ENCODE measurements at places on chromosomes 5 and 9.
A peak's percentile ranks its signal among the peaks of the same experiment; 100 is the strongest.

DNA sequence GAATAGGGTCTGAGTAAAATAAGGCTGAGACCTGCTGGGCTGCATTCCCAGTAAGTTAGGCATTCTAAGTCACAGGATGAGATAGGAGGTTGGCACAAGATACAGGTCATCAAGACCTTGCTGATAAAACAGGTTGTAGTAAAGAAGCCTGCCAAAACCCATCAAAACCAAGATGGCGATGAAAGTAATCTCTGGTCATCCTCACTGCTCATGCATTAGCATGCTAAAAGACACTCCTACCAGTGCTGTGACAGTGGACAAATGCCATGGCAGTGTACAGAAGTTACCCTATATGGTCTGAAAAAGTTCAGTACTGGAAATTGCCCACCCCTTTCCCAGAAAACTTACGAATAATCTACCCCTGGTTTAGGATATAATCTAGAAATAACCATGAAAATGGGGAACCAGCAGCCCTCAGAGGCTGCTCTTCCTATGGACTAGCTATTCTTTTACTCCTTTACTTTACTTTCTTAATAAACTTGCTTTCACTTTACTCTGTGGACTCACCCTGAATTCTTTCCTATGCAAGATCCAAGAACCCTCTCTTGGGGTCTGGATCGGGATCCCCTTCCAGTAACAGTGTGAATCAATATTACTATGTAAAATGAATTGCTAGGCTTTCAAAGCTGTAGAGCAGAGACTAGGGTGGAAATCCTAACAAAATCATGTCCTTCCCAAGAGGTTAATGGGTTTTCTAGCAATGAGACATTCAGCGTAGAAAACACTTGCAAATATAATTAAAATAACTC is 257.8 kb downstream of the KIAA0825 start:
- peak; percentile 12 for DNase-seq

DNA sequence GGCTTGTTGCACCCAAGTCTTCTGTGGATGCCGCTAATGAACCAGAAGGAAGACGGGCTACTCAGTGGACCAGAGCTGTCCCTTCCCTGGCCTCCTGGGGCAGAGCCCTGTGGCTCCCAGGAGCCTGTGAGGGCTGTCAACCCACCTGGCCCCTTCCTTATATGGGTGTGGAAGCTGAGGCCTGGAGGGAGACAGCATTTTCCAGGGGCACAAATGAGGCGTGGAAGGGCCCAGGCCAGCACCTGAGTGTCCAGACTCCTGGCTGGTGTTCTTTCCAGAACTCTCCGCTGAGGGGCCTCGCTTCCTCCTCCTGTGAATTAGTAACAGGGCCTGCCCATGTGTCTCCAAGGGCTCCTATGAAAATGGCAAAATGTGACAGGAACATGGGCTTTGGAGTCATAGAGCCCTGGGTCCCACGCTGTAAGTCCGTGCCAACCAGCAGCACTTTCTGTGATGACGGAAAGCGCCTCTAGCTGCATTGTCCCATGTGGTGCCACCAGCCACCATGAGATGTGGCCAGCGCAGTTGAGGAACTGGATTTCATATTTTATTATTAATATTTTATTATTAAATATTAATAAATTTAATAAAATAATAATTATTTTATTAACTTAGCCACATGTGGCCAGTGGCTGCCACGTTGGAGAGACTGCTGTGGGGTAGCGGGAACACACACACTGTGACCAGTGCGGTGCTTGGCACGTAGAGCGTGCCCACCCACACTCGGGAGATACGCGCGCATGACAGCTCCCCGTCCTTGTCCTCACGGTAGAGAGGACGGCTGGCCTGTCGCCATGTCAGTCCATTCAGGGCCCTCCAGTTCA is 18.3 kb downstream of the LAMC3 start:
- DNase-seq: no peak

- DNase-seq: no peak
Observed at GRCh38 chr9:131574730-131575640, 29.7 kb downstream of the PRRT1B start.

GRCh38 chr5:1764606-1764960 is 35.1 kb downstream of the MRPL36 start:
- no peak for DNase-seq

DNA sequence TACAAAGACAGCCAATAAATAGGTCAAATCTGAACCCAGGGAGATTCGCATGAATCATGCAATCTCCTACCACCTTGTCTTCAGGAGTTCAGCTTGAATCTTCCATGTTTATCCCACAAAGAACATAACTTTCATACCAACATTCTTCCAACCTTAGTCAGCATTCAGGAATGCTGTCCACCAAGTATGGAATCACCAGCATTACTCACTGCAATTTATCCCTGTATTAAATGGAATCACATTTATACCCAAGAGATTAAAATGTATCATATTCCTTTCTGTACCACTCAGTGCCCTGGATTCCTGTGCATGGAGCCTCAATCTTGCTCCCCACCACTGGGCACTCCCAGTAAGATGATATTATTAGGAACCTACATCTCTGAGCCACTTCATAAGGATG is 162.6 kb downstream of the GLIS3 start:
- no peak for DNase-seq

GRCh38 chr9:72428329-72428728 is 63.3 kb upstream of the ZFAND5 start:
- DNase-seq: peak; percentile 84

DNA sequence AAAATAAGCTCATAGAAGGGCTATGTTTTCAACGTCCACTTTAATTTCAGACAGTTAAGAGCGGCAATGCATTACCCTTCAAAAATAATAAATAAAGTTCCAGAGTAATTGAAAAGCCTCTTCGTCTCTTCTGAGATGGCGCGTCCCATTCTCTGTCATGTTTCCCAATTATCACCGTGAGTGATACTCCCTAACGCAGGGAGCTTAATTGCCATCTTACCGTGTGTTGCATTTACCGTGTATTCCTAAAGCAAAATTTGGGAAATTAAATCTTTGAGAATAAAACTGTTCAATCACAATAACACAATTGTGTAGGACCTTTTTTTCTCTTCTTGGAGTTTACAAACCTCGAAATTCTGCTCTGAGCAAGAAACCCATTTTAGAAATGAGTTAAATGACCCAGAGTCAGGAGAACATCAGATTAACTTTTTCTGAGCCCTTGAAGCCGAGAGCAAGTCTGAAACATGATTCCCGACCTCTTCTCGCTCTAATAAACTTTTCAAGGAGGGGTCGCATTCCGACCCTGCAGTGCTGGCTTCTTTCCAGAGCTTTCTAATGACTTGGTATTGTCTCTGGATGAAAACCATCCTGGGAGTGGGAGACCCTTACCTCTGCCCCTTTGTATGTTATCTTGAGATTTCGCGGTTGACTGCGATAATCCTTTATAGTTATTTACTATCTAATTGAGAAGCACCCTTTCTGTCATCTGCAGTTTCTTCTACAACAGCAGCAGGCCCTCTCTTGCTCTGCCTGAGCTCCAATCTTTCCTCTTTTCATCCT is 251.5 kb downstream of the FSTL4 start:
- no peak for DNase-seq

DNA sequence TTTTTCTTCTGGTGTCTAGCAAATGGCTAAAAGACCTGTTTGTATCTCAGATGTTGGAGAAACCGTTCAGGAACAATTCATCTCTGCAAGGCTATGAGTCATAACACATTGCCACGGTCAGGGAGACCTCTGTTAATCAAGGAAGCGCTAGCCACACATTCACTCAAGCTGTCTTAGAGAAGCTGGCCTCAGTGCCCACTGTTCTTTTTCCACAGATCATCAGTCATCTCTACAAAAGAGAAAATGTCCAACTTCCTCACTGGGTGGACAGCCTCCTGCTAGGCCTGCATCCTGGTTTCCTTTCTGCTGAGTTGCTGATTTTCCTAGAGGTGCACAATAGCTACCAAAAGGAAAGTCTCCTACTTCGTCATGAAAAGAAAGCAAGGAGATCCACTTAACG is 360.5 kb downstream of the BNC2 start:
- peak; percentile 31 for DNase-seq

GRCh38 chr5:87844449-87844848 is 424.2 kb downstream of the TMEM161B start:
- no peak for DNase-seq

- DNase-seq: no peak
Observed at GRCh38 chr5:111954516-111955395, 197.8 kb upstream of the NREP start.

- no peak for DNase-seq
Observed at GRCh38 chr5:129500101-129500500, 40.0 kb downstream of the ADAMTS19 start.

GRCh38 chr9:96027251-96028131 is 152.0 kb downstream of the ERCC6L2 start:
- peak; percentile 63 for DNase-seq

DNA sequence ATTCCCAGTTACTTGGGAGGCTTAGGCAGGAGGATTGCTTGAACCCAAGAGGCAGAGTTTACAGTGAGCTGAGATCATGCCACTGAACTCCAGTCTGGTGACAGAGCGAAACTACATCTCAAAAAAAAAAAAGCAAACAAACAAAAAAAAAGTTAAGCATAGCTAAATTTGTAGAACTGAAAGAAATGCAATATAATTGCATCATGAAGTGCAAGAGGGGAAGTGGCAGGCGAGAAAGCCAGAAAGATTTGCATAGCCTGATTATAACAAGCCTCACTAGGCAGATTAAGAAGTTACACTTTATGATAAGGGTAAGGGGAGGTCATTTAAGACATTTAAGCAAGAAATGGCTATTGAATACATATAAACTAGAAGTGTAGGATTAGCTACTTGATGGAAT is 187.1 kb downstream of the EDIL3 start:
- DNase-seq: no peak

GRCh38 chr9:137213160-137214060 is 7.9 kb downstream of the NDOR1 start:
- DNase-seq: no peak

DNA sequence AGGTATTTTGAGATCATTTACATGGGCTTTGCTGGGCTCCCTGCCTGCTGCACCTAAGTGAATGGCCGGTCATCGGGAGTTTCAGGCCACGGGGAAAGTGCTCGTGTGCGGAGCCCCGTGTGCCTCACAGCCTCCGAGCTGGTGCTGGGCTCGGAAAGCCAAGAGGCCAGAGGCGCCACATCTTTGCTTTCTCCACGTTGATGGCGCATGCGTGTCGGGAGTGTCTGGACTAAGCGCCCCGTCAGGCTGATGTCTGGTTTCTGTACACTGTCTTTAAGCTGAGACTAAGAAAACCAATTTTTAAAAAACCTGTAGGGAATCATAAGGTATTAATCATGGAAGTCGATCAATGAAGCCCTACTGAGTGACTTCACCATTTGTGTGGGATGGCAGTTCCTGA is 69.1 kb downstream of the OTULIN start:
- no peak for DNase-seq

GRCh38 chr5:179732918-179733771 is 523 bp downstream of the MAML1 start:
- peak; percentile 14 for DNase-seq

DNA sequence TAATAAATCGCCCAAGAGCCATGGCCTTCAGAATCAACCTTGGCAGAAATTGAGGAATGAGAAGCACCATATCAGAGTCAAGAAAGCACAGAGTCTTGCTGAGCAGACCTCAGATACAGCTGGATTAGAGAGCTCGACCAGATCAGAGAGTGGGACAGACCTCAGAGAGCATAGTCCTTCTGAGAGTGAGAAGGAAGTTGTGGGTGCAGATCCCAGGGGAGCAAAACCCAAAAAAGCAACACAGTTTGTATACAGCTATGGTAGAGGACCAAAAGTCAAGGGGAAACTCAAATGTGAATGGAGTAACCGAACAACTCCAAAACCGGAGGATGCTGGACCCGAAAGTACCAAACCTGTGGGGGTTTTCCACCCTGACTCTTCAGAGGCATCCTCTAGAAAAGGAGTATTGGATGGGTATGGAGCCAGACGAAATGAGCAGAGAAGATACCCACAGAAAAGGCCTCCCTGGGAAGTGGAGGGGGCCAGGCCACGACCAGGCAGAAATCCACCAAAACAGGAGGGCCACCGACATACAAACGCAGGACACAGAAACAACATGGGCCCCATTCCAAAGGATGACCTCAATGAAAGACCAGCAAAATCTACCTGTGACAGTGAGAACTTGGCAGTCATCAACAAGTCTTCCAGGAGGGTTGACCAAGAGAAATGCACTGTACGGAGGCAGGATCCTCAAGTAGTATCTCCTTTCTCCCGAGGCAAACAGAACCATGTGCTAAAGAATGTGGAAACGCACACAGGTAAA is 4.5 kb downstream of the NFX1 start:
- no peak for DNase-seq

DNA sequence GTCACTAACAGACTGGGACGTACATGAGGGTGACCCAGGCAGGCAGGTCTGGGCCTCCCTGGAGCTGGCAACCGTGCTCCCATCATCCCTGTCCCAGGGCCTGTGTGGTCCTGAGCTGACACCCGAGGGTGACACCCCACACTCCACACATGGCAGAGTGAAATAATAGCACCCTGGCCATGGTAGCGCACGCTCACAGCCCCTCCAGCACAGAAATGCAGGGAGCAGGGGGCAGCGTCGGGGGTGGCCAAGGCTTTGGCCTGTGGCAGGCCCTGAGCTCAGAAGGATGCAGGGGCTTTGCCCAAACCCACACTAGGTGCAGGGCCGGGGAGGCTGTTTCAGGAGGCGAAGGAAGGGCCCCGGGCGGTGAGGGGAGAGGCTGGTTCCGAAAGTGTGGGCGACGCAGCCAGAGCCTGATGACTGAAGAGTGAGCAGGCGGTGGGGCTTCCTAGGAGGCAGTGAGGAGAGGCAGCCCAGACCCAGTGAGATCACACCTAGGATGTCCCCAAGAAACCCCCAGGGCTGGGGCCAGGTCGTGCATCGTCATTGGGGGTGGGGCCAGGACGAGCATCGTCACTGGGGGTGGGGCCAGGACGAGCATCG is 12.9 kb downstream of the OR2V2 start:
- DNase-seq: no peak

DNA sequence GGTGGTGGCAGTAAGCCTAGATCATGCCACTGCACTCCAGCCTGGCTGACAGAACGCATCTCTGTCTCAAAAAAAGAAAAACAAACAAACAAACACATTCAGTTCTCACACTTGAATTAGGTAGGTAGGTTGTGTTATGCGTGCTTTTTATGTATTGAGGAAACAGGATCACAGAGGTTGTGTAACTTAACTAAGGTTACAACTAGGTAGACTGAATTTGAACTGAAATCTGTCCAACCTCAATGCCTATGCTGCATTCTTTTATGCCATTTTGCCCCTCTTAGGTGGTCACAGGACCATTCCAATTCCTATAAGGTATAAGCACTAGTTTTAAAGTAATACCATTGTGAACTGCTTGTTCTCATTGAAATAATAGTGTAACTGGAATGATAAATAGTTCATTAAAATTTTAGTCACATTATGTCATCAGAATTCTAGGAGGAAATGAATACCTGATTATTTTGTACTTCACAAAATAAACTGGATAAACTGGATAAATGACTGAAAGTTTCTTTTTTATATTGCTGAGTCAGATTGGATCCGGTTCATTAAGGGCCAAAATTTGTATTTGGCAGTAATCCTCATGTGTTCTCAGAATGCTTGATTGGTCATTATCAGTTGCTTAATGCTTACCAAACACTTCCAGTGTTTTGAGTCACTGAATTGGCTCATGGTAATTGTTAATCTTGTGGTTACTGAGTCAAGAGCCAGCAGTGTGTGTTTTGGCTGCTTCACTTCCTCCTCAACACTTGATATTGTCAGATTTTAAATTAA is 7.1 kb downstream of the UBAP1 start:
- DNase-seq: peak; percentile 18

- no peak for DNase-seq
Observed at GRCh38 chr5:178249191-178249989, 16.8 kb upstream of the PHYKPL start.

Measured in muscle of back (tissue), 13 donors.